ENCODE measurements at places on chromosomes 16 and 17.
A peak's percentile ranks its signal among the peaks of the same experiment; 100 is the strongest.

GRCh38 chr16:77834635-77835540 is 46.5 kb downstream of the VAT1L start:
- no peak for DNase-seq

DNA sequence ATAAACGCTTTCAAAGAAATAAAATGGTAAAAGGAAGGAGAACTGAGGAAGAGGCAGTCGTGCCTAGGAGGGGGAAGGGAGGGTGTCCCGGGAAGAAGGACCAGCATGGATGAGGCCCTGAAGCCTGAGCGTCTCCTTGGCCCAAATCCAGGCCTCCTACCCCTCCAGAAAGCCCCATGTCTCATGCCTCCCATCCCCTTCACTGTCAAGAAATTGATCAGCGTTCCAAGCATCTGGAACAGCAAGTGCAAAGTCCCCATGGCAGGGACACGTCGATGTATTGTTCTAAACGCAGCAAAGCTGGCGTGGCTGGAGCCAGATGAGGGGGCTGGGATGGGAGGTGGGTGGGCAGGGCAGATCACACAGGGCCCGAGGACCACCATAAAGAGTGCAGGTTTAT is 22.6 kb downstream of the SEC14L5 start:
- no peak for DNase-seq

- DNase-seq: no peak
Measured at GRCh38 chr17:34228781-34229180, 26.3 kb upstream of the CCL2 start.

- DNase-seq: no peak
Measured at GRCh38 chr17:68383120-68383442, 74.2 kb downstream of the WIPI1 start.

DNA sequence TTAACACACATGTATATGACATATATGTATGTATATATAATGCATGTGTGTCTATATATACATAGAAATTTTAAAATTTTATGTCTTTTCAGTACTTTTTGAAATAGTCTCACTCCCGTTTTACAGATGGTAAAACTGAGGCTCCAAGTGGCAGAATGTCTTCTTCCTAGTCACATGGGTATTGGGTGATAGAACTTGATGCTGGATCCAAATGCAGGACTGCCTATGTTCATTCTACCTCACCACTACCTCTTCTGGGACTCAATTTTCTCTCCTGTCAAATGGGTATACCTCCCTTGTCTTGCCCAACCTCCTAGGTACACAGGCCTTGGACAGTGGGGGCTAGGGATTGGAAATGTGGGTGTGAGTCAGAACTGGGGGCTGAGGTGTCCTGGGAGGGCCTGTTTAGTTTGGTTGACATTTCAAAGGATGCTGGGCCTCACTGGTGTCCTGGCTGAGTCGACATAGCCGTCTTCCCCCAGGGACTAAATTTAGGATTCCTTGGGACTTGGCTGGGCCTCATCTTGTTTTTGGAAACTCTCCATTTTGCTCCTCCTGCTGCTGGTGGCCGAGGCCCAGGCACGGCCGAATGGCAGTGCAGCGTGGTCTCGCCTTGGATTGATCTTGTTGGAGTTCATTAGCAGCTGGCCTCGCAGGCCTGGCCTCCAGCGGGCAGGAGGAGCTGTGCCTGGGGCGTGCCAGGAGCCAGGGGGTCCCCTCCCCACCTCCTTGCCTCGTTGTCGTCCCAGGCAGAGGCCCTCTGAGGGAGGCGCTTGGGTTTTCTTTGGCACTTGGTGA is 25.9 kb downstream of the NKD1 start:
- DNase-seq: no peak

DNA sequence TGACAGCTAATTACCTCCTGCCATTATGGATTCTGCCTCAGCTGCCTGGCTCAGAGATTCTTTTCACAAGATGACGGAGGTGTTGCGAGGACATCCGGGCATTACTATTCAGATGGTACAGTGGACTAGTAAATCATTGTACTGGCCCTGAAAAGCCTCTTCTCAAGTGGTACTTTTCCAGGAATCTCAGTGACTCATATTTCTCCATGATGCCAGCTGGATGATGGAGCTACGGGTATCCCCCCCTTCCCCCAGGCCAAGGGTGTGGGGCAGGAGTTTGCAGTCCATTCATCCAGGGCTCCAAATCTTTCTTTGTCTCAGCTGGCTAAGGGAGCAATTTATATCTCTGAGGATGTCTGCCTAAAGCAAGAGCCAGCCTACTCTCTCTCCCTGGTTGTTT is 107.7 kb upstream of the GPR139 start:
- DNase-seq: no peak

- DNase-seq: peak; percentile 79
Measured at GRCh38 chr17:9839433-9839832, 13.7 kb downstream of the GLP2R start.

DNA sequence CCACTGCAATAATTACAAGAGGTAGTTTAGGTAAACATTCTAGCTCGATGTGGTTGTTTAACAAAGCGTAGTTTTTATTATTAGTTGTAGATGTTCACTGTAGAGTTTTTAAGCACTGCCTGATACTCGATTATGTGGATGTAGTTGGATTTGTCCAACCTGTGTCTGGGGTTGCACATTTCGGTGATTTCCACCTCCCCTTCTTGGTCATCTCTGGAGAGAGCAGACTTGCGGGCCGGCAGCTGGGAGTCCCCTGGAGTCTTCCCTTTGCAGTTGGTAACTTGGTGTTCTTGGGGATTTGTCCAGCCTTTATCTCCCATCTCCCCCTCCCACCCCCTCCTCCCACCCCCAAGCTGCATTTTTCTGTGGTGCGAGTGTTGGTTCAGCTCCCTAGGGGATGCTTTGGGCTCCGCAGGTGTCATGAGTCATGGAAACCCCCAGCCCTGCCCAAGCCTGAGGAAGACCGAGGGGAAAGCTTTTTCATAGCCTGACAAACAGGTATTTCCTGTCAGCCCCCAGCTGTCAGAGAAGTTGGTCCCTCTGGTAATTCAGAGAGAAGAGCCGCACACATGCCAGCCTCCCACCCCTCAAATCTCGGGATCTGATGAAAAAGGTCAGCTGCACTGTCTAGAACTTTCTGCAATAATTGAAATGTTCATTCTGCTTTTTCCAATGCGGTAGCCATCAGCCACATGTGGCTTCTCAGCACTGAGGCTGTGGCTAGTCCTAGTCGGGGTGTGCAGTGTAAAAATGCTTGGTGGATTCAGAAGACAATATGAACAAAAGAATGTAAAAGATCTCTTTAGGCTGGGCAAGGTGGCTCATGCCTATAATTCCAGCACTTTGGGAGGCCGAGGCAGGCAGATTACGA is 50.3 kb downstream of the KSR1 start:
- DNase-seq: no peak

DNA sequence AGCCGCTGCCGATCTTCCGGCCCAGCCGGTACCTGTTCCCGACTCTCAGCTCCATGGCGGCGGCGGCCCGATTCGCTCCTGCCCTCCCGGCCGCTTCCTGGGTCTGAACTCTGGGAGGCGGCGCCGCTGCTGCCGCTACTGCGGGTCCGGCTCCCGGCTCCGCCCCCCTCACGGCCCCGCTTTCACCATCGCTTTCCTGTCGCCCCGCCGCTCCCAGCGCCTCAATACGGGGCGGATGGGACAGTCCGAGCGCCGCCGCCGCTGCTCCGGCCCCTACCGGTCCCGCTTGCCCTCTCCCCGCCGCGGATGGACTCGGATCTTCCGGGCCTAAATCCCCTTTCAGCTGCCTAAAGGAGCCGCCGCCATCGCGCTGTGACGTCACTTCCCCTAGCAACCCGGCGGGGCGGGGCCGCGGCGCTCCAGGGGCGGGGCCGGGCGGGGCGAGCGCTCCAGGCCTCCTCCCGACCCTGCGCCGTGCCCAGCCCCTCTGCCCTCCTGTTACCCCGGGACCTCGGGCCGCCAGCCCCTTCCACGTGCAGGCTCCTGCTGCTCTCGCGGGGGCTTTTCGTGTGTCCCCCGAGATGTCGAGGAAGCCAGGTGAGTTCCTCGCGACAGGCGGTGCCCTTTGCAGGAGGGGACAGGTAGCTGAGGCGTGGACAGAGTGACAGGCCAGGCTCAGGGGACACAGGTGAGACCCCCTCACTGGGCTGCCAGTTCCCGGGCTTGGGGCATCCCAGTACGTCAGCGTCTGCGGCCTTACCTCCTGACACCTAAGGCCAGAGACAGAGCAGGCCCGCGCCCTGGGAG is at the start of gene CSNK1D:
Gene CSNK1D (minus strand): TSS at position 374 of the 807 bp plus-strand sequence. CDS start 319 bp downstream, at position 55.
- no peak for DNase-seq

DNA sequence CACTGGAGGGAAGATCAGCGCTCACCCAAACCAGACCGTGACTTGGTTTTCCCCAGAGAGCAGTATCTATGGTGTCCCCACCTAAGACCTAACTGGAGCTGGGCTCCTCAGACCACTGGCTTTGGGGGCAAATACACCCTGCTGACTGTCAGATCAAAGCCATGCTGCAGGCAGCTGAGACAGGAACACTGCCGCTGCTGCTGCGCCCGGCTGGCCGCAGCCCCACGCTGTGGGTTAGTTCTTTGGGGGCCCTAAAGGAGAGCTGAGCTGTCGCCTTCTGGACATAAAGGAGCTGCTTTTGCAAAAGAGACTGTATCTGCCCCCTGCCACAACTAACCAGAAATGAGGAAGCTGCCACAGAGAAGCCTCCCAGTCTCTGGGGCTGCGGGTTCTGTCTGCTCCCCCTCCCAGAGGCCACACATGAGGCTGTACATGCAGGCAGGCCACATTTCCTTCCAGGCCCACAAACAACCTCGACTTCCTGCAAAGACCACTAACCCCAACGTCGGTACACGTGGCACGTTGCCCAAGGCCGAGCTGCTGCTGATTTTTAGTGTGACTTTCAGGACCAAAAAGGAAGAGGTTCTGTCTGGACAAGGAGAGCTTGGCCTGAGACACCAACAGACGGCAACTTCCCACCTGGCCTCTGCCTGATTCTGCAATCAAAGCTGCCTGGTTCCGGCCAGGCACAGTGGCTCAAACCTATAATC is 18.2 kb upstream of the ABR start:
- DNase-seq: no peak

GRCh38 chr16:52416888-52417287 is 130.1 kb downstream of the TOX3 start:
- DNase-seq: no peak

- DNase-seq: no peak
Measured at GRCh38 chr17:47739150-47739549, 6.1 kb downstream of the TBX21 start.

DNA sequence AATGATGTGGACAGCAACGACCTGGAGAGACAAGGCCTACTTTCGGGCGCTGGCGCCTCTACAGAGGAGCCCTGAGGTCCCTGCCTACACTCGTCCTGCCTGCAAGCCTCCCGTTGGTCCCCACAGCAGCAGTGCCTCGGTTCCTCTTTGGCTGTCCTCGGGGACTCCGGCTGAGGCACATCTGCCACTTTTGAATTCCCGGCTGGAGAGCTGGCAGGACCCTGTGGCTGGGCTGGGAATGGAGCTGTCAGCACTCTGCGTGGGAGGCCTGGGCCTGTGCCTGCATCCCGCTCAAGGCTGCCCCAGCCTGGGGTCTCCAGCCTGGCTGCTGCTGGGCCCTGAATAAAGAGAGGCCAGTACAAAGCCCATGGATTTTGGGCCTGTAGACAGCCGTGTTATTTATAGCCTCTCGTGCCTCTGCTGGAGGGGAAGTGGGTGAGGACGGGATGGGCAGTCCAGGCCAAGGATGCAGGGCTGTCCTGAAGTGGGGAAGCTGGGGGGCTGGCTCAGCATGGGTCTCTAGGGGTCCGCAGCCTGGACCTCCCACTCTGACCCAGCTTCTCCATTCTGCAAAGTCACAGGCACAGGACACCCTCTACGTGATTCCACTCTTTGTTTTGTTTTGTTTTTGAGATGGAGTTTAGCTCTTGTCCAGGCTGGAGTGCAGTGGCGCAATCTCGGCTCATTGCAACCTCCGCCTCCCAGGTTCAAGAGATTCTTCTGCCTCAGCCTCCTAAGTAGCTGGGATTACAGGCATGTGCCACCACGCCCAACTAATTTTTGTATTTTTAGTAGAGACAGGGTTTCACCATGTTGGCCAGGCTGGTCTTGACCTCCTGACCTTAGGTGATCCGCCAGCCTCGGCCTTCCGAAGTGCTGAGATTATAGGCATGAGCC is 10.6 kb upstream of the SPNS2 start:
- DNase-seq: no peak

GRCh38 chr17:71741836-71742235 is 379.0 kb upstream of the SOX9 start:
- DNase-seq: no peak

DNA sequence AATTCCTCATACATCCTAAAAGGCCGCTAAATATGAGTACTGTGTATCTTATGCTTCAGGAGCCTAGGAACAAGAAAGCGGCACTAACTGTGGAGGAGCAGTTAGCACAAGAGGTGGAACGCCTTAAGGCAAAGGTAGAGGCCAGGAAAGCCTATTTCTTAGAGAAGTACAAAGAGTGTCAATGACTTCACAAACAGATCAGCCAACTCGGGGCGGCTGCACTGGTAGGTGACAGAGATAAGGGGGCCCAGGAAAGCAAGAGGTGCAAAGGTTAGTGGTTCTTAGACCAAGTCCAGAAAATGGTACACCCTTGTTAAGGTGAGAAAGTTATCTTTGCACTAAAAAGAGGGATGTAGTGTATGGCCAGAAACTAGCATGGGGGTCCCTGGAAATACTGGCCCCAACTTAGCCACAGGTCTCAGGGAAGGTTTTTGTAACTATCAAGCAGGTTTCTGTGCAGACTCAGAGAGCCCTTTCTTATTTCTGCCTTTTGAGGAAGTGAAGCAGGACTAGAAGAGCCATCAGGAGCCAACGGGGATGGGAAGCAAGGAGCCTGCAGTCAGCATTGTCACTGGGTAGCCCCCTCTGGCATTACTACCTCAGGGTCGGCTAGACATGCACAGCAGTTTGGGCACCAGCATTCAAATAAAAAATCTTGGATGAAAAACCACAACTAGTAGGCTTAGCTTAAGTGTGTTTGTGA is 24.1 kb downstream of the CALCOCO2 start:
- DNase-seq: no peak

GRCh38 chr17:61756561-61756960 is 106.8 kb downstream of the BRIP1 start:
- DNase-seq: no peak

DNA sequence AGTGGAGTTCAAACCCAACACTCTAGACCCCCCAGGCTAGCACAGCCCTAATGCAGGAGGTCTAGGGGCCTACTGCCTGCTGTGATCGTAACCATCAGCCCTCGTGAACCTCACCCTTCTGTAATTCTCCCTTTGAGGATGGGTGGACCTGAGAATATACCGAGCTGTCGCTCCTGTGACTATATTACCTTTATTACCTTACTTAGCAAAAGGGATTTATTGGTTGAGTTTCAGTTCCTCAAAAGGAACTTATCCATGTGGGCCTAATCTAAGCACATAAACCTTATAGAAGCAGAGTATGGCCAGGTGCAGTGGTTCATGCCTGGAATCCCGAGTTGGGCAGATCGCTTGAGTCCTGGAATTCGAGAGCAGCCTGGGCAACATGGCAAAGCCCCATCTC is 19.2 kb upstream of the EMP2 start:
- no peak for DNase-seq

- no peak for DNase-seq
Measured at GRCh38 chr17:9427465-9428315, 147.9 kb downstream of the STX8 start.

Measured in vagina (tissue), 2 donors.